ENCODE measurements at places on chromosomes 4 and X. TPM values are rescaled to one million over a fixed set of nuclear protein-coding genes. Genes with fewer than 3 reads are reported as not detected.

COX7B2 gene
- not detected for total RNA-seq

DNA sequence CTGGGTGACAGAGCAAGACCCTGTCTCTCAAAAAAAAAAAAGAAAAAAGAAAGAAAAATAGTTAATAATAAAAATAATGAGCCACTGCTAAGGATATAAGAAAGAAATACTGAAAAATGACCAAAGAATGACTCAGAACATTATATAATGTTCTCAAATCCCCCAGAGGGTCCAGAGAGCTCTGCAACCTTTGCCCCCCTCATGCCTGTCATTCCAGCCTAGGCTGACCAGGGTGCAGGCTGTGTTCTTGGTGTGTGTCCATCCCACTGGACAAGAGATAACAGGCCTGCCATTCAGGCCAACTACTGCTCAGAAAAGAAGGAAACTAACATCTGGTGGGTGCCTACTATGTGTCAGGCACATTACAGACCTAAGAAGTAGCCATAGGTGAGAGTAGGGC is 72.7 kb upstream of the EDNRA start:
- no peaks in the 10 kb centered on the region for H3K36me3 ChIP-seq
- no peaks in the 10 kb centered on the region for H3K27me3 ChIP-seq
- no peak overlapping the region for H3K27ac ChIP-seq
- H3K4me3 ChIP-seq, result no peak overlapping the region
- H3K4me1 ChIP-seq, result no peaks in the 10 kb centered on the region

HSFX3 gene
- total RNA-seq, result not detected

WDR17 gene
- 1.2 TPM for total RNA-seq

GRCh38 chrX:389021-389441 is 2.3 kb upstream of the PPP2R3B start:
- DNase-seq, result no peak
- H3K27ac ChIP-seq, result no peak overlapping the region
- peak overlapping the region; percentile 26 for H3K4me3 ChIP-seq
- H3K36me3 ChIP-seq, result peaks cover 3% of the 10 kb centered on the region
- peaks cover 3% of the 10 kb centered on the region for H3K27me3 ChIP-seq
- H3K4me1 ChIP-seq, result peaks cover 7% of the 10 kb centered on the region

DNA sequence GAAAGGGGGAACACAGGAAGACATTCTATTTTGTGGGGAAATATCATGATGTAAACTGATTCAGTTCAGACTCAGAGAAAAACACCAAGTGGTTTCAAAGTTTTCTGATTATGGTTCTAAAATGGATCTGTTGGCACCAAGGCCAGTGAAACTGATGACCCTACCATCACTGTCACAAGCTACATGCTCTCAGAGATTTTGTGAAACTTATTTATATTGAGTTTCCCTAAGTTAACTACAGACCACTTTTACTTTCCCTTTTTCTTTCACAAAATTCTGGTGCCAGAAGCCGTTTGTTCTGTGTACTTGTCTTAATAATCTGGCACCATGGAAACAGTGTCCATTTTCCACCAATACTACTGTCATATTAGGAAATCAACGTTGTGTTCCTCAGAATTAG is 43.4 kb upstream of the CABS1 start:
- H3K27me3 ChIP-seq, result no peaks in the 10 kb centered on the region
- no peak overlapping the region for H3K27ac ChIP-seq
- H3K36me3 ChIP-seq, result no peaks in the 10 kb centered on the region

- H3K4me3 ChIP-seq, result no peak overlapping the region
- no peak overlapping the region for H3K27ac ChIP-seq
- no peaks in the 10 kb centered on the region for H3K36me3 ChIP-seq
- no peak for DNase-seq
- H3K27me3 ChIP-seq, result no peaks in the 10 kb centered on the region
These were observed 45.1 kb downstream of the ADGRL3 start for GRCh38 chr4:61245069-61245714.

CTAG2 gene
- not detected for total RNA-seq

GRCh38 chrX:72479324-72480274 is 93.0 kb downstream of the HDAC8 start:
- H3K36me3 ChIP-seq, result peaks cover 11% of the 10 kb centered on the region
- H3K27ac ChIP-seq, result no peak overlapping the region
- no peaks in the 10 kb centered on the region for H3K4me1 ChIP-seq
- no peak overlapping the region for H3K4me3 ChIP-seq
- no peak for DNase-seq

- H3K27me3 ChIP-seq, result no peaks in the 10 kb centered on the region
- no peak overlapping the region for H3K4me3 ChIP-seq
- H3K36me3 ChIP-seq, result no peaks in the 10 kb centered on the region
These were observed 175.4 kb downstream of the FAT4 start for GRCh38 chr4:125489952-125490690.

DNA sequence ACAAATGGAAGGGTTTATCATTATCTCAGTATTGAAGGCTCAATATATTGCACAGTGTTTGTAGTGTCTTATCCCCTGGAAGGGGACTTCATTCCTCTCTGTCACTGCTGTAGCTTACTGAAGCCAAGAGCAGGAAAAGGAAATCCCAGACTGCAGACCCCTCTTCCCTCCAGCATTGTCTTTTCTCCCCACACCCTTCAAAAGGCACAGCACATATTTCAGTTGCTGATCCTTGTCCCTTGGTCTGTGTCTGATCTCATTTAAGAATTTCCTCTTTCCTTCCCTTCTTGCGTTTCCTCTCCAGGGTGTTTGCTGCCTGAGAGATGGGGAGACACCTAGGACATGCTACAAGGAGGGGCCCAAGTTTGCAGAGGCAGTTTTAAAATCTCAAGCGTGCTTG is 40.1 kb downstream of the STIM2 start:
- no peaks in the 10 kb centered on the region for H3K27me3 ChIP-seq
- H3K36me3 ChIP-seq, result peaks cover 3% of the 10 kb centered on the region
- peaks cover 57% of the 10 kb centered on the region for H3K4me1 ChIP-seq
- H3K27ac ChIP-seq, result no peak overlapping the region
- no peak overlapping the region for H3K4me3 ChIP-seq

MGARP gene
- 0.22 TPM for total RNA-seq

DNA sequence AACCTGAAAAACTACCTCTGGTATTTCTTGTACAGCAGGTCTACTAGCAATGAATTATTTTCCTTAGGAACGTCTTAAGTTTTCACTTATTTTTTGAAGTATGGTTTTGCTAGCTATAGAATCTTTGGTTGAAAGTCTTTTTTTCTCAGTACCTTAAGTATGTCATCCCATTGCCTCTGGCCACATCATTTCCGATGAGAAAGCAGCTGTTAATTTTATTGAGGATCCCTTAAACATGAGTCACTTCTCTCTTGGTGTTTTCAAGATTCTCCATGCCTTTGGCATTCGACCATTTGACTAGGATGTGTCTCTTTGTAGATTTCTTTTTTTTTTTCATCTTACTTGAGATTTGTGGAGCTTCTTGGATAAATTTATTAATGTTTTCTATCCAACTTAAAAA is 803.8 kb upstream of the AMOT start:
- no peak overlapping the region for H3K27ac ChIP-seq
- H3K4me1 ChIP-seq, result no peaks in the 10 kb centered on the region
- no peak for DNase-seq
- H3K4me3 ChIP-seq, result no peak overlapping the region
- no peaks in the 10 kb centered on the region for H3K27me3 ChIP-seq

- H3K27me3 ChIP-seq, result peaks cover 2% of the 10 kb centered on the region
- DNase-seq, result no peak
- no peak overlapping the region for H3K27ac ChIP-seq
- H3K36me3 ChIP-seq, result no peaks in the 10 kb centered on the region
- H3K4me3 ChIP-seq, result no peak overlapping the region
- H3K4me1 ChIP-seq, result no peaks in the 10 kb centered on the region
These were observed 50.8 kb upstream of the BOD1L1 start for GRCh38 chr4:13678186-13678924.
